ENCODE measurements at places on chromosomes 5 and 9.
A peak's percentile ranks its signal among the peaks of the same experiment; 100 is the strongest.

GRCh38 chr5:125125031-125125823 lies 378.8 kb upstream of the ZNF608 start:
- no peak for DNase-seq

- no peak for DNase-seq
Measured at GRCh38 chr9:137219757-137220316, 2.2 kb downstream of the RNF208 start.

- no peak for DNase-seq
Measured at GRCh38 chr5:34016222-34016621, 8.4 kb upstream of the AMACR start.

GRCh38 chr5:78056901-78057514 lies 237.5 kb downstream of the AP3B1 start:
- DNase-seq: no peak

DNA sequence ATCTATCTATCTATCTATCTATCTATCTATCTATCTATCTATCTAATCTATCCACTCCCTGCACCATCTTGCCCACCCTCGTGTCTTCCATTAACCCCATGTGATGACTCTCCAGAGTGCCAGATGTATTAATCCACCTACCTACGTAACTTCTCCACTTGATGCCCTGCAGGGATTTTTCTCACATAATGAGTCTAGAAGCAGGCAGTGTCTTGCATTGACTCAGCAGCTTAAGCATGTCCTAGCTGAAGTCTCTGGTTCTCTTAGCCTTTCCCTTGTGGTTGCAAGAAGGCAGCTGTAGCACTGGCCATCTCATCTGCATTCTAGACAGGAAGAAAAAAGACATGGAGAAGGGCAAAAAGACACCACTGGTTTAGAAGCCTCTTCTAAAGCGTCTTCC lies 96.7 kb upstream of the ALDH1B1 start:
- no peak for DNase-seq

DNA sequence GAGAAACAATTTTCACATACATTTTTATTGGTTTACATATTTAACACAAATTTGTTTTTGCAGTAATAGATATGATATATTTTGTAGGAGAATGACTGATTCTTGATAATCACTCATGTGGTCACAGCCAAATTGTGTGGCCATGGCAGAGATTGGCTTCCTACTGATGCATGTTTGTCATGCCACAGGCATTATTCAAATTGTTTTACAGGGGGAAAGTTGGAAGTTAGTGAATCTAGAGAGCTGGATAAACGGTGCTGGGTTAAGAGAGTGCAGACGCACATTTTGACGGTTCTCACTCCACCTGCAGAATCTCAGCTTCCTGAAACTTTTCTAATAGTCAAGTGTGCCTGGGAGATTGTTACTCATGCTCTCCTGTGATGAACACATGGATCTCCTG lies 91.1 kb upstream of the FBN2 start:
- DNase-seq: no peak

DNA sequence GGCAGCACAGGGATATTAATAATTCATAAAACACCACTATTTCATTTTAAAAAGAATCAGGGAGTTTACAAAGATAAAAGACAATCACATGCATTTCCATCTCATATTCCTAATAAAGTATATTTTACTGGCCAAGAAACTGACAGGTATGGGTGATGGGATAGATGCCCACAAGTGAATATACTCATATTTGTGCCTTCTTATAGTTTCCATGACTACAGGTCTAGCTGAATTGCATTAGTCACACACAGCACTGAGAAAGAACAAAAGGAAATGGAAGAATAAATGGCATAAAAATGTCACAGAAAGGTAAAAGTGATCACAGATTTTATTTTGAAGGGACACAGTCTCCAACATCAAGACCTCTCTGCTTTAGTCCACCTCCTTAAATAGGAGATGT lies 193.5 kb downstream of the PLK2 start:
- no peak for DNase-seq

DNA sequence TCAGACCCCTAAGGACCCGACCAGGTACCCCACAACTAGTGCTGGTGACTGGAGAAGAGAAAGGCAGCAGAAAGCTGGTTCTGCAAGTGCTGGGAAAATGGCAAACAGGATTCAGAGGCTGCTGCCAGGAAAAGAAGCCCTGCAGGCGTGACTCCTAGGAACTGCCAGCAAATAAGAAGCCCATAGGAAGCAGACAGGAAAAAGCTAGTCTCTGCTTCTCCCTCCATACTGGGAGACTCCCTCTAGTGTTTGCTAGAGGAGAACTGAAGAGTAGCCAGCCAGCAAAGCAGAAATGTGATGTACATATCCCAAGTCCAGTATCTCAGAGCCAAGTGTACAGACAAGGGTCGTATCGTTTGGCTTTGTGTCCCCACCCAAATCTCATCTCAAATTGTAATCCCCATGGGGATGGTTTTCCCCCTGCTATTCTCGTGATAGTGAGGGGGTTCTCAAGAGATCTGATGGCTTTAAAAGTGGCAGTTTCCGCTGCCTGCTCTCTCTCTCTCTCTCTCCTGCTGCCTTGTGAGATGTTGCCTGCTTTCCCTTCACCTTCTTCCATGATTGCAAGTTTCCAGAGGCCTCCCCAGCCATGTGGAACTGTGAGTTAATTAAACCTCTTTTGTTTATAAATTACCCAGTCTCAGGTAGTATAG lies 38.1 kb upstream of the TUSC1 start:
- peak; percentile 9 for DNase-seq

GRCh38 chr9:112793213-112793810 lies 42.8 kb downstream of the SNX30 start:
- peak; percentile 87 for DNase-seq

GRCh38 chr9:132201139-132201538 lies 39.3 kb downstream of the NTNG2 start:
- DNase-seq: no peak

GRCh38 chr5:89934069-89934468 lies 475.5 kb downstream of the CETN3 start:
- DNase-seq: no peak

DNA sequence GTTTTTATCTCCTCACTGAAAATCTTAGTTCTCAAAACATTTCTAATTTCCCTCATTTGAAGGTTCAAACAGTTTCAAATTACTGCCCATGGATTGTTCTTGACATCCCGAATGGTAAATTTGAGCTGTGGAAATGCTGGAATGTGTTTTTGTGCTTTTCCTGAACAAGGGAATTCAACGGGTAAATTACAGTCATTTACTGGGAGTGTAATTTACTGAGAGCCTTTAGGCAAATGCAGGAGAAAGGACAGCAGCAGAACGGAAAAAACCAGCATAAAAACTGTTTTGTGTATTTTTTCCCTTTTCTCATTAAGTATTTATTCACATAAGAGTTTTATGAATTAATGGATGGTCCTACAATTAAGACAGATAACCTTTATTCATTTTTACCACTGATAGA lies 139.2 kb downstream of the PBX3 start:
- no peak for DNase-seq

DNA sequence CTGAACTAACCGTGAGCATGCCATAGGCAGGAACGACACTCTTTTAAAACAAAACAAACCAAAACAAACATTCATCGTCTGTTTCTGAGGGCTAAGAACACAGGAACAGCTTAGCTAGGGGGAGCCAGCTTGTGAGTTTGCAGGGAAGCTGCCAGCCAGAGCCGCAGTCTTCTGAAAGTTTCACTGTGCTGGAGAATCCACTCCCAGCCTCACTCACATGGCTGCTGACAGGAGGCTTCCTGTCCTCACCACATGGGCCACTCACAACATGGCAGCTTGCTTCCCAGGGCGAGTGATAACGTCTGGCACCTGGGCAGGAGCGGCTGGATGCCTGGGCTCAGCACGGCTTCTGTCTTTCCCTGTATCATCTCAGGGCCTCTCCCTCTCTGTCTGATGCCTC lies 275.2 kb downstream of the MSX2 start:
- no peak for DNase-seq

DNA sequence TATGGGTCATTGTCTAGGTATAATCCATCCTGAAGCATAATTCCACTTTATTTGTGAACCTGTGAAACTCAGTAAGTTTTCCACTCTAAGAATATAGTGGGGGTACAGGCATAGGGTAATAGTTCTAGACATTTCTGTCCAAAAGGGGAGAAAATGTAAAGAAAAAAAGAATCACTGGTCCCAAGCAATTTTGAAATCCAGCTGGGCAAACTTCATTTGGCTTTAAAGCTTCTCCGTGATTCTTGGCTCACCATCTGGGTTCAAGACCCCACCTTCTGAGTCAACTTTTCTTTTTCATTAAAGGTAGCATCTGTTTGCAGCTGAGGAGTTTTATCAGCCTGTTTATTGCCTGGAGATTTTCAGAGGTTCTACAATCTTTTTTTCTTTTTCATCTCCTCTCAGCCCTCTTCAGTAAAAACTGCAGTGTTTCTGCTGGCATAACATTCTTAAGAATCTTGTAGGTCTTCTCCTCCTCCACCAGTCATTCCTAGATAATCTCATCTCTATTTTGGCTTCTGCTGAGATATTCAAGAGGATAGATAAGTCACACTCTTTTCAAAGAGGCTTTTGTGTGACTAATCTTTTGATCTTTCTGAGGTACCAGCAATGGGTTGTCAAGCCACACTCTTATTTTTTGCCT lies 126.1 kb upstream of the PITX1 start:
- no peak for DNase-seq

- no peak for DNase-seq
Measured at GRCh38 chr5:109863752-109864151, 174.0 kb downstream of the MAN2A1 start.

DNA sequence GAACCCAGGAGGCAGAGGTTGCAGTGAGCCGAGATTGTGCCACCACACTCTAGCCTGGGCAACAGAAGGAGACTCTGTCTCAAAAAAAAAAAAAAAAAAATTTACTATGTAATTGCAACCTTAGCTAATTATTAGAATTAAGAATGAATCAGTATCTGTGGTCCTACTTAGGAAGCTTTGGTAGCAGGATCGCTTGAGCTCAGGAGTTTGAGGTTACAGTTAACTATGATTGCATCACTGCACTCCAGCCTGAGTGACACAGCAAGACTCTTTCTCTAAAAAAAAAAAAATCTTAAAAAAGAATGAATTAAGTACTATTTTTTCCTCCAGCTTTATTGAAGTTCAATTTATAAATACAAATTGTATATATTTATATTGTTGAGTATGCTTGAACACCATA lies 16.7 kb downstream of the NDUFAF2 start:
- DNase-seq: peak; percentile 54

- DNase-seq: peak; percentile 56
Measured at GRCh38 chr9:7844242-7844641, 44.7 kb upstream of the DMAC1 start.

GRCh38 chr9:98132158-98132557 lies 13.1 kb upstream of the TRIM14 start:
- no peak for DNase-seq

DNA sequence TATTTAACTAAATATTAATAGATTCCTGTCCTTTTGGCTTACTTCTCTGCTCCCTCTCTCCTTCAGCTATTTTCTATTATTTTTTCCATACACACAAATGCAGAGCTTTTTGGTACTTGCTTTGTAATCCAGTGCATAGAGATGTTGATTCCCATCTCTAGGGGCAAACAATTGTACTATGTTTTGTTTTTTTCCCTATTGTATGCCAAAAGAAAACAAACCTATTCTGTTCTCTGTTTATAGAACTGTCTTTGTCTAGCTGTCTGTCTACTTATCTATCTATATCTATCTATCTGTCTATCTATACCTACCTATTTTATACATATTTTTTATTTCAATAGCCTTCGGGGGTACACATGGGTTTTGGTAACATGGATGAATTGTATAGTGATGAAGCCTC lies 121.6 kb upstream of the LIFR start:
- no peak for DNase-seq

GRCh38 chr9:86546712-86547111 lies 192.5 kb upstream of the TUT7 start:
- no peak for DNase-seq

GRCh38 chr5:174312270-174312617 lies 266.7 kb downstream of the NSG2 start:
- DNase-seq: no peak

GRCh38 chr5:116476897-116477537 lies 97.6 kb downstream of the SEMA6A start:
- DNase-seq: no peak

DNA sequence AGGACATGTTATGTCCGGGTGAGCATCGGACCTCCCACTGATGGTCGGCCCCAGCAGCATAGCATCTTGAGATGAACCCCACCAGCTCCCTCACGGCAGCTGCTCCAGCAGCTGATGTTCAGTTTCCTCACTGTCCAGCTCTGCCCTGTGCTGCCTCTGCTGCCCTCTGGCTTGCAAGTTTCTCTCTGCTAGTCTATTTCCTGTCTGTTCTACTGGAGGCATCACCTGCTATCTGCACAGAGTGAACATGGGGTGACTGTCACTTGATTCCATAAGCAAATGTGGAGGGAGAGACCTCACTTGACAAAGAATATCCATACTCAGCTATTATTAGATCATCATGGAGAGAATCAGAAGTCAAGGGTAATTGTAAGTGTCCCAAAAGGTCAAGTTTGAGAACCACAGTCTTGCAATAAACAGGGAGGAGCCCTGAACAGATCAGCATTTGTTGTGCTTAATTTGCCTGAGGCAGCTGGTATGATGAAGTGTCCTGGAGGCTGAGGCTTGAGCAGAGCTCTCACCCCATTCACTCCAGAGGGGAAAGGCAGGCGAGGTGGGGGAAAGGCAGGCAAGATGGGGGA lies 702.8 kb downstream of the SEMA5A start:
- DNase-seq: no peak

DNA sequence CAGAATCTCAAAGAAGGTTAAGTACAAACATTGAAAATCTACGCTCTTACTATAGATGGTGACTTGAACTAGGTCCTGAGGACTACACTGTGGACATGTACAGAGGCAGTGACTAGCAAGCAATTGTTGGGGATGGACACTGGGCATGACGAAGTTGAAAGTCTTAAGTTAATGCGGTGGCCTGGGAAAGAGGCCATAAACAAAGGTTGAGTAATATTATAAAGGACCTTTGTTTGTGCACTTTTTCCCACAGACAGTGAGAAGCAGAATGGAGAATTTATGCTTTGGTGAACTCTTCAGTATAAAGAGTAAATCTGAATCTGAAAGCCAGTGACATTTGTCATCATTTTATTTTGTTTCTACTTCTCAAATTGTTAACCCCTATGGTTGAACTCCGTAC lies 15.3 kb downstream of the ALDH1A1 start:
- no peak for DNase-seq

GRCh38 chr5:100779669-100780375 lies 123.3 kb downstream of the ST8SIA4 start:
- DNase-seq: peak; percentile 42

- no peak for DNase-seq
Measured at GRCh38 chr5:55604611-55605067, 69.9 kb upstream of the PLPP1 start.

- DNase-seq: peak; percentile 53
Measured at GRCh38 chr9:123003466-123003865, 30.0 kb upstream of the GPR21 start.

DNA sequence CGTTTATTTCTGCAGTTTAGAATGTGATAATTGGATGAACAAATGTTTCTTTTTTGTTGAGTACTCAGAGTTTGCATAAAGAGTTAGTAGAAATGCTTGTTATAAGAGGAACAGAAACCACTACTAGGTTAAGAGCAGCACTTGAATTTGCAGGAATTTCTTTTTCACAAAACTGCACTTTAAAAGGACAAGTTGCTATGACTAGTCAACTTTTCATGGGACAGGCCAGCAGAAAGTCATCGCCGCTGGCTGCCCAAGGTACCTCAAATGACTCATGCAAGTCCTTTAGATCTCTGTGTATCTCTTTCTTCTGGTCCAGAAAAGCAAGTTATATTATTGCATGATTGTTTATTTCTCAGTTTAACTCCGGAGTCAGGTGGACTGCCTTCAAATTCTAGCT lies 97.3 kb upstream of the HMHB1 start:
- no peak for DNase-seq

Measured in hematopoietic multipotent progenitor cell treated with erythropoietin and hydrocortisone succinate and interleukin-3 and kit ligand, for 6 days (in vitro differentiated cells).